ENCODE measurements at places on chromosomes 2 and 18.
A peak's percentile ranks its signal among the peaks of the same experiment; 100 is the strongest.

- DNase-seq, result no peak
Measured at GRCh38 chr2:241739177-241739576, 4.7 kb downstream of the D2HGDH start.

DNA sequence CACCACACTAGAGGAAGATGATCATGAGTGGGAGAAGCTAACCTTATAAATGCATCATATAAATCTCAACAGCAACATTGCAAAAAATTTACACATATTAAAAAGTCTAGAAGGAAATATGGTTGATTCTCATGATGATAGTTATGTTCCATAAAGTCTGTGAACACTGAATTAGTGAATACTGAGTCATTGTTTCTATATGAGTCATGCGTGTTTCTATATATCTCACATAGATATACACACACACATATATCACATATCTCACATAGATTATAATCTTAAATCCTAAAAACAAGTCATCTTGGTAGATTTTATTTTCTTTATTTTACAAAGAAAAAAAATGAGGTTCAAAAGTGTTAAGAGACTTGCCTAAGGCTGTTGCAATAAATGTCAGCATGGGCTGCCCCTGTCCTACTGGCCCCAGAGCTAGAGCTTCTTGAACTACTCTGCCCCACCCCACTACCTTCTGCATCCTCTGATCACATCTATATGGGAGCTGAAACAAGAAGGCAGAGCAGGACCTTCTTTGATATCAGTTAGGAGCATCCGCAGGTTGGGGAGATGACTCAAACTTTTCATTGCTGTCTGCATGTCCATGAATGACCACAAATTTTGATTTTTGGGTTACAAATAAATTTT lies 81.8 kb upstream of the ADAM23 start:
- no peak for DNase-seq

- DNase-seq, result no peak
Measured at GRCh38 chr2:225649274-225649673, 249.8 kb downstream of the NYAP2 start.

- DNase-seq, result no peak
Measured at GRCh38 chr18:61785588-61785987, 107.2 kb downstream of the RNF152 start.

DNA sequence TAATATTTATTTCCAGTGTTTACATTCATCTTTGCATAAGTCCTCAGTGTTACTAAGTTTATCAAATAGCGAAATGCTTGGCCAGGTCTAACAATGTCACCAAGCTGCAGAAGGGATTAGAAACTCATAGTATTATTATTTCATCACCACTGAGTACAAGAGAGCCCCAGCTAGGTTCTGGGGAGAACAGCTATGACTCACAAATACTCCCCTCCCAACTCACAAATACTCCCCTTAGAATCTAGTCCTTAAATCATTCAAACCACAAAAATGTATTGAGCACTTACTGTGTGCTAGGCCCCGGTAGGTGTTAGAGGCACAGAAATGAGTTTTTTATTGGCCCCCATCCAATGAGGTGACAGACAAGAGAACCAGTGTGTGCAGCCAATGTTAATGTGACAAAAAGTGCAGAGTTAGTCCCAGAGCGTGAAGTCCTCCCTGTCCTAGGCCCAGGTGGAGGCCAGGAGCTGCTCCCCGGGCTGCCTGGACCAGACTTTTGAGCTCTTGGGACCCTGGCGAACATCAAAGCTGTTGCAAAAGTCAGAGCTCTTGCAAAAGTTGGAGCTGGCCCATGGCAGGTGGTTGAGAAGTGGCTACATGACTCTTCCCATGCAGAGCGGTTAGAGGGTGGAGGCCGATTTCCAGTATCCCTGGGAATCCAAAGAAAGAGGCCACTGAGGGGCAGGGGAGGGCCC lies 9.8 kb downstream of the STEAP3 start:
- DNase-seq, result no peak

DNA sequence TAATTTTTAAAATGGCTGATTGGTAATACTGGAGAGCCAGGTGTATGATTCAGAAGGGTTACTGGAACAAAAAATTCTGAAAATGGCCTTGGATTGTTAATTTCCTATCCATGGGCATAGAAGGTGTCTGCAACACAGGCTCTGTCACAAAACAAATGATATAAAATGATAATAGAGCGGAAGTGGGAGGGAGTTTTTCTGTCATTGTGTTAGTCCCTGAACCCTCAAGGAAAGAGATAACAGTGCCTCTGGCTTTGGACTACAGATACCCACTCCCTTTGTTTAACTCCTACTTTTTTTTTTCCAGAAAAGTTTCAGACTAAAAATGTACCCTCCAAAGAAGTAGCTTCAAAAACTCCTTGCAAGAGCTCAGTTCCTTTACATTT lies 28.0 kb upstream of the YES1 start:
- DNase-seq, result no peak

DNA sequence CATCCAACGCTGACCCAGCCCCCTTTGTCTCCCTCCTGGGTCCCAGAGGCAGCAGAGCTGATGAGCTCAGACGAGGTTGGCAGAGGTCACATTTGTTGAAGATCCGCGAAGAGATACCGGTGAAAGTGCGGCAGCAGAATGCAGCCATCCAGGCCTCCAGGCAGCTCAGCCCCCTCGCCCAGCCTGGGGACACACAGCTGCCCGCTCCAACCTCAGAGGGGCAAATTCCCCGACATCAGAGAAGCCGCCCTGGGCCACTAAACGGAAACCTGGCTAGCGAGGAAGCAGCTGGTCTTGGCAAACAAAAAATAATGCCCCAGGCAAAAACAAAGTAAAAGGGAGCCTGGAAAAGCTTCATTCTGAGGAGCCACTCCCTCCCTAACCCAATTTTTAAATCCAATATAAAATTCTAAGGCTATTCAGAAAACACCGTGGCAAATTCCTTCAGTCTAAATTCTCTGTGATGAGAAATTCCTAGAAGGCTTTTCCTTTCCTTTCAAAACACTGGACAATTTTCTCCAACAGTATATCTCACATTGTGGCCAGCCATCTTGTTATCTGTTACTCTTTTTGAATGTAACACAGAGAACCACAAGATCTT lies 262.4 kb downstream of the SS18 start:
- DNase-seq, result no peak

GRCh38 chr2:134216152-134216829 lies 37.6 kb upstream of the MGAT5 start:
- DNase-seq, result peak; percentile 50

DNA sequence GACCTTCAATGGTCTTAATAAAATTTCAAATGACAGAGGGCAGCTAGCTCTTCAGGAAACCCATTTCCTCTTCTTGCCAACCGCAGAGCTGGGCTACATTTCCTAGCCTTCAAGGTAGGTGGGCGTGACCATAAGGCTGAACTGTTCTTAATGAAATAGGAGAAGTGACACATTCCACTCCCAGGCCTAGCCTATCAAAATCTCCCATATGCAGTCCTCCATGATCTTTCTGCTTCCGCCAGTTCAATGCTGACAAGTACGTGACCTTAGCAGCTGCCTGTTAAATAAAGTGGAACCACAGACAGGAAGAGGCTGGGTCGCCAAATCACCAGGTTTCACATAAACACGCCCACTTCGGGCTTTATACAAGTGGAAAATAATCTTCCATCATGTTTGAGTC lies 13.2 kb downstream of the SERPINE2 start:
- DNase-seq, result peak; percentile 66

DNA sequence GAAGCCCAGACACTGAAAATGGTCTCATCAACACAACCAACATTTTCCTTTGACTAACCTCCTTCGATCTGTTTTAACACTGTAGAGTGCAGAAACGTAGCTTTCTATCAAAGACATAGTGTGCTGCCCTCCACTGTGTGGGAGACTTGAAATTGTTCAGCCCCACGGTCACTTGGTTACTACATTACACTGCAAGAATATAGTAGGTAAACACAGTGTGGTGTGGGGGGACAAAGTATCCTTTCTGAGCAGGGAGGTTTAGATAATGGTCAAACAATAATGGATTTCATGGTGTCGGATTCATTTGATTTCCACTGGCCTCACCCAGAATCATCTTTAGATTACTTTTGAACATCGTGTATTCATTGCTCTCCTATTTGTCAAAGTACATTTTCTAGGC lies 181.0 kb downstream of the ERBB4 start:
- DNase-seq, result no peak

GRCh38 chr2:128607911-128608506 lies 289.3 kb upstream of the HS6ST1 start:
- DNase-seq, result no peak

DNA sequence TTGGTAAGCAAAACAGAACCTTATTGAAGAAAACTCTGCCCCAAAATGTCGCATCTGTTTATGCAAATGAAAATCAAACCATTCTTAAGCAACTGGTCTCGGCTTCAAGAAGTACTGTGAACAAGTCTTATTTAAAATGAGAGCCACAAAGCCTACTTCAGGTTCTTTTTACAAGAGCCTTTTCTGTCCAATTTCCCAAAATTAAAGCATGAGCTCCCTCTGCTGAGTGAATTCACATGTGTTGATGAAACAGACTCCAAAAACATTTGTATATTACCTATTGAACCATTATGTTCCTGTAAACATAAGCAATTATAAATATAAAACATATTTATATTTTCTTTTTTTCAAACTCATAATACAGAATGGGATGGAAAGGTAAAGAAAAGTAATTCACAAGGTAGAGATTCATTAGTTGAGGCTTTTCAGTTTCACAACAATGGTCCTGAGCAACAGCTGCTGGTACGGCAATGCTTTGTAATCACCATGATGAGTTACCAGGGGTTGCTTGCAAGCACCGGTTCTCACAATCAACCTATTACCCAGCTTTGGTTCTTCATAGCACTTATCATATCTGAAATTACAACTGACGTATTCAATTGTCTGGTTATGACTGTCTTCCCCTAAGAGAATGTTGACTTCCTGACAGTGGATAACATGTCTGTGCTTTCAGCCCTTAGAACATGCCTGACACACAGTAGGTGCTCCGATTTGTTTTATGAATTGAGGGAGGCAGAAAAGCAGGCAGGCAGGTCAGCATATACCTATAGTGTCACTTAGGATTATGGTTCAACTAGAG lies 108.4 kb upstream of the BZW1 start:
- no peak for DNase-seq

Data from CD4-positive, alpha-beta T cell treated with Interleukin-6 for 4 hours (primary cell).